ENCODE measurements at places on chromosomes 7 and 10.

DNA sequence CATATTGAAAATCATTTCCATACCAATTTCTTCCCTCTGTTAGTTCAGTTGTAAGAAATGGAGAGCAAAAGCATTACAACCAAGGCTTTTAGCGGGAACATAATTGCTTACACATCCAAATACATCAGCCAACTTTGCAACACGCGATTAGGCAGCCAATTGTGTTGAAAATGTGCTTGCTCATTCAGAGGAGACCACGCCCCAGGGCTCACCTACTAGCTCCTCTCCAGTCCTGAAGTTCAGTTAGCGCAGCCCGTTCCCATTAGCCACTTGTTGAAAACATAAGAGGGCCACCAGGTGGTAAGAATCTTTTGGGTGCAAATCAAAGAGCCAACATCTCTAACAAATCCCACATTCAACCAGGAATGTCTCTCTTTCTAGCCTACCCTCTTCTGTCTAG lies 213.2 kb upstream of the MDFIC start:
- no peak for DNase-seq

- no peak for DNase-seq
These were observed 73.3 kb upstream of the AGK start for GRCh38 chr7:141477865-141478264.

- no peak for DNase-seq
These were observed 309.0 kb upstream of the HGF start for GRCh38 chr7:82078807-82079206.

DNA sequence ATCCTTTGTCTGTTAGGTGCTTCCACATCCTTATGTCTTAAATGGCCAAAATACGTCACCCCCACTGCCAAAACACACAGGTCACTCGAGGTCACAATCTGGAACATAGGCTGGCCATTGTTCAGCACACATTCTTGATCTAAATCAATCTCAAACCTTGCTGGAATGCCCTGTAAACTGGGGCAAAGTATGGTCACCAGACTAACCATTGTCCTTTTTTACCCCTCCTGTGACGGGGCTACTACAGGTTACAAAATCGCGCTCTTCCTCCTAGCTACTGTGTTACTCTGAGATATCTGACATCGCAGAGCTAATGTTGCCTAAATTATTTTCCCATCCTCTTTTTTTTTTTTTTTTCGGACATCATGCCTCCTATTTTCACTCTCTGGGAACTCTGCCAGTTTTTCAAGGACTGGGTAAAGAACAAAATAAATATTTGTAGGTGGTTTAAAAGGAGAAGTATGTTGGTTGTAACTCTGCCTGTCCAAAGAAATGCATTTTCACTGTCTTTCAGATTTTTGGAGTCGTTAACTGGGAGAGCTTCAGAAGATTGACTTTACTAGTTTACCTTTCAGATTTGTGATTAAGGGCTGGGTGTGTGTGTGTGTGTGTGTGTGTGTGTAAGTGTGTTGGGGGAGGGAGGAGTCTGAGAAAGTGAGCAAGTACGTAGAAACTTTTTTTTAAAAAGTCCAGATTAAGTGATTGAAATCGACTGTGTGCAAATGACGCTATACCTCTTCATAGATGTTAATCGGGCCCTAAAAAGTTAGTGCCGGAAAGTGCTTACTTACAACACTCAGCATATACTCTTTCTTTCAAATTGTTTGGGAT lies 942 bp upstream of the KIAA1217 start:
- no peak for DNase-seq

DNA sequence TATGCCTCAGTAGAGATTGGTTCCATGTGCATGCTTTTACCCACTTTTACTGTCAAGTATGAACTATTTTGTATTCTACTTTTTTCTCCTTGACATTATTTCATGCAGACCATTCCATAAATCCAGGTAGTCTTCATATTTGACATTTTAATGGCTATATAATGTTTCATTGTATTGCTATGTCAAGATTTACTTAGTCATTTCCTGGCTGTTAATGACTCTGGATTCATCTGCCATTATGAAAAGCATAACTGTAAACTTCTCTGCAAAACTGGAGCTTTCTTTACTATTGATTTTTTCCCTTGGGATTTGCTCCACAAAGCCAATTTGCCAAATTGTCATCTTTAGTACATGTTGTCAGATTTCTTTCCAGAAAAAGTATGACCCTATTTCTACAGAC lies 6.8 kb upstream of the MSRB2 start:
- no peak for DNase-seq

GRCh38 chr10:21702633-21703111 lies 168.6 kb downstream of the MLLT10 start:
- no peak for DNase-seq

- DNase-seq = no peak
These were observed 176.8 kb downstream of the ZMYND11 start for GRCh38 chr10:311901-312665.

GRCh38 chr10:86439544-86439943 lies 72.9 kb upstream of the GRID1 start:
- DNase-seq = no peak

DNA sequence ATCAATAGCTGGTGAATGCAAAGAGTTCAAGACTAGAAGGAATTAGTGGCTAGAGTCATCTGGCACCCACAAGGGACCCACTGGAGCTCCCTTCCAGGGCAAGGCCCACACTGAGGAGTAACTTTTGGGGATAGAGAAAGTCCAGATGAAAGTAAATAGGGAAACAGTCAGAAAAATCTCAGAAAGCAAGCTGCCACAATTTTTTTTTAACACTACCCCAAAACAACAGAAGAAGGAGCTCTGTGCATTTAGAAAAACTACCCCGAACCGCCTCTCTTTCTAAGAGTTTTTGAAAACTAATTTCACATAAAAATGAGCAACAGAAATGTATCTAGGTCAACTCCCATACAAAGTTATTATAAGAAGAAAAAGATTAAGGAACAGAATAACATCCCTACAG lies 42.2 kb downstream of the AOAH start:
- DNase-seq = no peak

- no peak for DNase-seq
These were observed 322.3 kb upstream of the PODXL start for GRCh38 chr7:131878777-131879176.

GRCh38 chr10:11576092-11576809 lies 35.2 kb downstream of the USP6NL start:
- DNase-seq = no peak

DNA sequence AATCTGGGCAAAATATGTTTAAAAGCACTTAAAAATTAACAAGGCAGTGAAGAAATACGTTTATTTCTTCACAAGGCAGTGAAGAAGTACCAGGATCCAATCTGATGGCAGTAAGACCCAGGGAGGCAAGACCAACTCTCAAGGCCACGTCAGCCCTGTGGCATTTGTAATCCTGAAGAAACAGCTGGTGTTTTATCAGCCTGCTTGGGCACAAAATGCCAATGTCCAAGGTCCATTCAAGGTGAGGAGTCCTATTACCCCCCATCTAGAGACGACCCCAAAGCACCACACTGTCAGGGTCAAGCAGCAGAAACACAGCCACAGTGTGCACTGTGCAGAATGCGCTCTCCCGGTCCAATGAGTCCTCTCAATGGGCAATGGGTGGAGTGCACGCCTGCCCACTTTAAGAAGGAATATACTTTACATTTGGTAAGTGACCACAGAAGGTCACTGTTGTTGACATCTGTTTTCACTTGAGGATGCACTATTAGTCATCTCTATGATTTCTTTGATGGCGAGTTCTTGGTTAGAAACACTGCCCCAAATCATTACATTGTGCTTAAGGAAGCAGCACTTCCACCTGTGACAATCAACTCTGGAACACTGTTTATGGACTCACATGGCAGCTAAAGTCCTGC lies 12.8 kb downstream of the CPXM2 start:
- no peak for DNase-seq

All from NCI-H1092 (cell line).